ENCODE measurements at places on chromosomes 5 and 9.

DNA sequence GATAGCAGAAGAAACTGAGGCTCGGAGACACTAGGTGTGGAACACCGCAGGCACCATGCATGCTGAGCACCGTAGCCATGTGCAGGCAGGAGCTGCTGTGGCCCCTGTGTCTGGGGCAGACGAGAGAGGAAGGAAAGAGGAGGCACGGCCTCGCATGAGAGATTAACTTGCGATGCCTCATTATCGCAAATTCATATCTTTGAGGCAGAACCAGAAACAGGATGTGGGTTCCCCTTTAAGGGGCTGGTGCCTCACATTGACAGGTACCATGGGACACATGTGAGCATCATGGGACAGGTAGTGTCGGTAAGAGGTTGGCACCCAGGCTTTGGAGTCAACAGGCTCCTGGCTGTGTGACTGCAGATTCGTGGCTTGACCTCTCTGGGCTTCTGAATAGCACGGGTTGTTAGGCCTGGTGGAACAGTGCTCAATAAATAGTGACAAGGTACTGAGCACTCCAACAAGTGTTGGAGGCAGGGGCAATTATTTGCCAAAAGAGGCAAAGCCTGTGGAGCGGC lies 40.8 kb downstream of the NAIF1 start:
- DNase-seq, result no peak

- no peak for DNase-seq
Observed at GRCh38 chr5:122149321-122150090, 20.2 kb downstream of the ZNF474 start.

DNA sequence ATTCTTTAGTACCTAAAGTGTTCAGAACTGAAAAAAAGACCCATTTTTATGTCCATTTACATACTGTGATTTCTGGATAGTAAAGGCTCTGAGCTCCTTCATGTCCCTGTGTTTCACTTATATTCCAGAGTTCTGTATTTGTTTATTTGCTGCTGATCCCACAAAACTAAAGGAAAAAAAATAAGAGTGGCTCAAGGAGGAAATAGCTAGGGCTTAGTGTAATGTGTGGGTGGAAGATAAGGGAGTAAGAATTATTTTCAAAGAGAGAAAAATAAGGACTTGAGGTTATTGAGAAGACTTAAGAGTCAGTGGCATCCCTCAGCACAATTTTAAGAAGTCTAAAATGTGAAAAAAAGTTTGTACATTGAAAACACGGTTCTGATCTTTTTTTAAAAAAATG lies 46.0 kb downstream of the ENTREP1 start:
- DNase-seq, result peak; percentile 39

GRCh38 chr5:40227931-40228330 lies 451.8 kb upstream of the PTGER4 start:
- DNase-seq, result no peak

- no peak for DNase-seq
Observed at GRCh38 chr9:75615284-75615683, 275.2 kb upstream of the PCSK5 start.

- peak; percentile 62 for DNase-seq
Observed at GRCh38 chr5:181133610-181134231, 2.8 kb upstream of the OR2V1 start.

GRCh38 chr5:10233505-10233904 lies 16.2 kb downstream of the ATPSCKMT start:
- peak; percentile 88 for DNase-seq

GRCh38 chr5:760363-761058 lies 24.0 kb downstream of the ZDHHC11B start:
- no peak for DNase-seq

DNA sequence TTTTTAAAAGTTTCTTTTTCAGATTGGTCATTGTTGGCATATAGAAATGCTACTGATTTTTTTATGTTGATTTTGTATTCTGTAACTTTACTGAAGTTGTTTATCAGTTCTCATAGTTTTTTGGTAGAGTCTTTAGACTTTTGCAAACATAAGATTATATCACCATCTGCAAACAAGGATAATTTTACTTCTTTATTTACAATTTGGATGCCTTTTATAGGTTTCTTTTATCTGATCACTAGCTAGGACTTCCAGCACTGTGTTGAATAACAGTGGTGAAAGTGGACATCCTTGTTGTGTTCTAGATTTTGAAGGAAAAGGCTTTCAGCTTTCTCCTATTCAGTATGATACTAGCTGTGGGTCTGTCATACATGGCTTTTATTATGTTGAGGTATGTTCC lies 170.3 kb downstream of the WDR70 start:
- DNase-seq, result no peak

DNA sequence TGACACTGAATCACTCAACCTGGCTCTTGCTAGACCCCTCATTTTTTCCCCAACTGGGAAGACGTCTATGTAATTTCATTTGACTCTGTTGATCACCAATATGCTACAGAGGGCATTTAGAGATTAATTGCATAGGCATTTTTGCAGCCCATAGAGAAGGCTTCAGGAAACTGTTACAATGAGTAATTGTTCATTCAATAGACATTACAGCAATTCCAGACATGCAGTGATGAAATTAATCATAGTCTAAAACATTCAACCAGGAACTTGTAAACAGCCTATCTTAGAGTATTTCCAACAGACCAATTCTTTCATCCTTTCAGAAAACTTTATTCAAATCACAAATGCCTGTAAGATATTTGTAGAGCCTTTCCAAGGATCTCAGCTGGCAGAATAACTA lies 122.3 kb downstream of the MARCHF11 start:
- DNase-seq, result no peak

GRCh38 chr9:75181750-75182149 lies 93.4 kb downstream of the OSTF1 start:
- DNase-seq, result peak; percentile 43

GRCh38 chr9:132328580-132328979 lies 26.2 kb downstream of the SETX start:
- DNase-seq, result no peak

GRCh38 chr5:172453206-172453985 lies 929 bp downstream of the SH3PXD2B start:
- DNase-seq, result no peak

GRCh38 chr5:134095887-134096589 lies 18.4 kb upstream of the TCF7 start:
- peak; percentile 83 for DNase-seq

- DNase-seq, result peak; percentile 96
Observed at GRCh38 chr9:107707428-107707837, 217.9 kb upstream of the KLF4 start.

DNA sequence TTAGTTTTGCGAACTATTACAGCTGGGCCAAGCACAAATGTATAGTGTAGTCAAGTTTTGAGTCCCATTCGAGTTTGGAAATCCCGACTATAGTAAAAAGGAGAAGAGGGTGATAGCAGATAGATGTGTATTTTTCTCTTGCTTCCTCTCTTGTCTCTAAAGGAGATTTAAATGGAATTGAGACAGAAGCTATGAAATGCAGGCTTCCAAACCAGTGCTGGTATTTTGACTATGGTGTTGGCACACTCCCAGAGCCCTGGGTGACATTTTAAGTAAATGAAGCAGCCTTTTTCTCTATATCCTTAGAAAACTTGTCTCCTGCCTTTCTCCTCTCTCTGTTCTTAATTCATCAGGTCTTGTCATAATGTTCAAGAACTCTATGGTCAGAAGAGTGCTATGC lies 17.7 kb upstream of the AUH start:
- peak; percentile 60 for DNase-seq

GRCh38 chr9:132591751-132592314 lies 9.4 kb downstream of the BARHL1 start:
- DNase-seq, result no peak

GRCh38 chr5:181205761-181206649 lies 1.0 kb upstream of the TRIM7 start:
- no peak for DNase-seq

- DNase-seq, result no peak
Observed at GRCh38 chr5:58927181-58927580, 344.3 kb downstream of the RAB3C start.

GRCh38 chr5:158162026-158162425 lies 303.1 kb upstream of the CLINT1 start:
- no peak for DNase-seq

DNA sequence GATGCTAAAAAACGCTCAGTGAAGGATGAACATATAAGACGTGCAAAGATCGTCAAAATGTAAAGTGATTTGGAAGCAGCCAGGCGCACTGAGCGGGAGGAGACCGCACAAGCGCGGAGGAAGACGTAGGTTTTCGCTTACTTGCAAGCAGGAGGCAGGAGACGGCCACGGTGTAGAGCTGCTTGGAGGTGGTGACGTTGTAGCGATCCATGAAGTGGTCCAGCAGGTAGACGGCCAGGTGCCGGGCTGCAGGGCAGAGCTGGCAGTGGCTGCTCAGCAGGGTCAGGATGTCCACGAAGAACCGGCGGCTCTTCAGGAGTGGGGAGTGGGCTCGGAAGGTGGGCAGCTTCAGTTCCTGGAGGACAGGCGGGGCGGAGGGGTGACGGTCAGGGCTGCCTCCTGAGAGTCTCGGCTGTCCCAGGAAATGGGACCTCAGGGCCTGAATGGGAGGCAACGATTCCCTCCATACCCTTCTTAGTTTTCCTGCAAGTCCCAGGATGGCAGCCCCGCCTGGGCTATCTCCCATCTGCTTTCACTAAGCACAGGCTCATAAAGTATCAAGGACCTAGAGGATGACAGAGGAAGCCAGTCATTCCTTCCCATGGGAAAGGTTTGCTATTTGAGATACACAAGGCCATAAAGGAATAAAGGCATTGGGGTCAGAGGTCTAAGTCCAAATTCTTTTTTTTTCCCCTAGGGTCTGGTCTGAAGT lies 31.8 kb downstream of the CCNJL start:
- DNase-seq, result no peak

DNA sequence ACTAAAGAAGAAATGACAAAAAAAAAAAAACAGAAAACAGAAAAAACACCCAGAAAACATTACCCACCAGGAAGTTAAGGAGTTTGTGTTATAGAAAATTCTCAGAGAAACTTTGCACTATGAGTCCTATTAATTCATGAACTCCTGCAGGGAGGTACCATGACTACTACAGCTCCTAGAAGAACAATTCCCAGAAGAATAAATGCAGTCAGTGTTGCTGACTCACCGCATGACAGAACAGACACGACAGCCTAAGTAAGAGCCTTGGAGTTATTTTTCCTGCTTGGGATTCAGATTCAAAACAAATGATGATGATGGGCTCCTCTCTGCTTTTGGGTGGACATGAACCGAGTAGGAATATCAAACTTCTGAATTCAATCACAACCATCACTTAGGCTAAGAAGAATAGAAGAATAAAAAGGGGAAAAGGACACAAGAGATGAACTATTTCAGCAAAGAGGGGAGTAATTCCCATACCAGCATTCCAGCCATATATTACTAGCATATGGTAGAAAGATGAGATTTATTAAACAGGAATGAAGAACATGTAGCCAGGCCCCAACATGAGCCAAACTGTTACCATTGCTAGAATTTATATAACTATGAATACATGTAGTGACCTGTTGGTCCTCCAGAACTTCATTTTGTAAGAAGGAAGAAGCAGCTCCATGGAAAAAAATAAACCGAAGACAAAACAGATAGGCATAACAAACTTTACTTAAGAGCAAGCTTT lies 209.6 kb upstream of the PDE4D start:
- DNase-seq, result peak; percentile 25

- DNase-seq, result no peak
Observed at GRCh38 chr9:33751536-33752129, 43.7 kb upstream of the PRSS3 start.

- DNase-seq, result no peak
Observed at GRCh38 chr5:112857866-112858265, 3.2 kb upstream of the SRP19 start.

DNA sequence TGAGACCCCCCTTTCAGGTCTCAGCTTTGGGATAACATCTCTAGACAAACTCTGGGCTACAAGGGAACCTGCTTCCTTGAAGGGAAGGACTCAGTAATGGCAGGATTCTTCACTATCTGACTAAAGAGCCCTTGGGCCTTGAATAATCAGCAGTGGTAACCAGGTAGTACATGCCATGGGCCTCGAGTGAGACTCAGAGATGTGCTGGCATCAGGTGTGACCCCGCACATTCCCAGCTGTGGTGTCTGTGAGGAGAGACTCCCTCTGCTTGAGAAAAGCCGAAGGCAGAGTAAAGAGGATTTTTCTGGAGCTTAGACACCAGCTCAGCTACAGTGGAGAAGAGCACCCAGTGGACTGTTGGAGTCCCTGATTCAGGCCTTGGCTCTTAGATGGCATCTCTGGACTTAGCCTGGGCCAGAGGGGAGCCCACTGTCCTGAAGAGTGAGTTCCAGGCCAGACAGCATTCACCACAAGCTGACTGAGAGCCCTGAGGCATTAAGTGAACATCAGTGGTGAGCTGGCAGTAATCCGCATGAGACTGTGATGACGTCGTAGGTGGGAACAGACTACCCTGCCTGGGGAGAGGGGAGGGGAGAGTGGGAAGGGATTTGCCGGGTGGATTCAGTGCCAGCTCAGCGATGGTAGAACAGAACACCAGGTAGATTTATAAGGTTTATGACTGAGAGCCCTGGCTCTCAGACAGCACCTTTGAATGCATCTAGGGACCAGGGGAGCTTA lies 5.3 kb upstream of the ZNF782 start:
- peak; percentile 22 for DNase-seq

DNA sequence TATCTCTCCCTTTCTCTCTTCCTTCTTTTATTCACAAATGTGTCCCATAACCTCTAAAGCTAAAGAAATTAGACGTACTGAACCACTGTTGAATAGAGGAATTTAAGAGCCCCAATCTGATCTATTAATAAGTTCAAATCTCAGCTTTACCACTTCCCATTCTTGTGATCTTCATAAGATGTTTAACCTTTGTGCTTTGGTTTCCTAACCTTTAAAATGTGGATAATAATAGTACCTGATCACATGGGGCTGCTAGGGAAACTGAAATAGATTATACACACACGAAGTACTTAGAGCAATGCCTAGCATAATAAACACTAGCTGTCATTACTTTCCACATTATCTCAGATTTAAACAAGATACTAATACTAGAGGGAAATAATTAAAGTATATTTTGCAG lies 324.3 kb upstream of the SEMA6A start:
- no peak for DNase-seq

DNA sequence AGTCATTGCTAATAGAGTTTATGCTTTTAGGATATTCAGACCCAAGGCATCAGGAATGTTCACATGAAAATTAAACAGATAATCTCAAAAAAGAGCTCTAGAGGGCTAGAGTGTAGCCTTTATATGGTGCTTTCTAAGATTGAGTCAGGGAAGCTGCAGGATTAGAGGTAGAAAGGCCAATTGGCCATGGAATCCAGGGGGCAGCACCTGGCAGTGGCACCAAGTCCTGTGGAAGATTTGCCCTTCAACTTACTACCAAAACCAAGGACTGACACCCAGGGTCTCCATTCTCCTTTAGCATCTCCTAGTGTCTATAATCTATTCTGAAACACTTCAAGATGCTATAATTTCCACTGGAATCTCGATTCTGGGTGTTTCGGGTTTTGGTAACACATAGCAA lies 112.4 kb downstream of the ACER2 start:
- DNase-seq, result no peak

DNA sequence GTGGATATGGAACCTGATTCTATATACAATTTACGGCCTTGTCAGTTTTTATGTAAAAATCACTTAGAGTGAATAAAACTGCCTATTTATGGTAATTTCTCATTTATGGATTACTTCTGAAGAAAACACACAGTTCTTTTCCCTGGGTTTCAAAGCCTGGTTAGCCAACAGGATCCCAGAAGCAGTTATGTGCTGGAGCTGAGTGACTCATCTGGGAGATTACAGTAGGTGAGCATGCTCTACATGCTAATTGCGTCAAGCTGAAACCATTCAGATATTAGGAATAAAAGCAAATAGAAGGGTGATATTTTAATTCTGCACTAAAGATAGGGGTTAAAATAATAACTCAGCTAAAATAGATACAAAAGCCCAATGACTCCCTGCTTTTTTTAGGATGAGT lies 47.8 kb downstream of the PDE4D start:
- peak; percentile 19 for DNase-seq
